ENCODE measurements at places on chromosomes 16 and 17. TPM values are rescaled to one million over a fixed set of nuclear protein-coding genes. Genes with fewer than 3 reads are reported as not detected.
A peak's percentile ranks its signal among the peaks of the same experiment; 100 is the strongest.

PLCD3 gene
- total RNA-seq, result 65.6 TPM

KLHDC4 gene
- 102 TPM for total RNA-seq

OR1D2 gene
- not detected for total RNA-seq

GRCh38 chr16:35404273-35404672 lies 1944.9 kb downstream of the TP53TG3F start:
- no peak overlapping the region for H3K27ac ChIP-seq
- no peaks in the 10 kb centered on the region for H3K36me3 ChIP-seq
- no peak for DNase-seq
- H3K27me3 ChIP-seq, result no peaks in the 10 kb centered on the region

DNA sequence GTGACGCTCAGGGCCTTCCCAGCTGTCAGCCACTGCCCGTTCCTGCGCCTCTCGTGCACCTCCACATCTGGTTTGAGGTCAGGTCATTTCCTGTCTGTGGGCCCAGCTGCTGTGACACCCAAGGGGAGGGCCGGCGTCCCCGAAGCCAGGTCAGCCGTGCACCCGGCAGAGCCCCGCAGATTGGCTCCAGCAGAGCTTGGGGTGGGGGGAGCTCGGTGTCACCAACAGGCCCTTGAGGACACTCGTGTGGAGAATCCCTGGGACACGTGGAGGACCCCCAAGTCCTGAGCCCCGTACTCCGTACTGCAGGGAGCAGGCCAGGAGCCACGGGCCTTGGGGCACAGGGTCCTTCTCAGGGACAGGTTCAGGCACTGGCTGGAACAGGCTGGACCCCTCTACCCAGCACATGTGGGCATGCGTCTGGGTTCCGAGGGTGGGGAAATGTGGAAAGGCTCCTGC lies 4.8 kb downstream of the SPATA2L start:
- H3K27ac ChIP-seq, result peak overlapping the region; percentile 39
- no peaks in the 10 kb centered on the region for H3K27me3 ChIP-seq
- H3K4me3 ChIP-seq, result no peak overlapping the region
- peaks cover 12% of the 10 kb centered on the region for H3K4me1 ChIP-seq
- peaks cover 57% of the 10 kb centered on the region for H3K36me3 ChIP-seq

DNA sequence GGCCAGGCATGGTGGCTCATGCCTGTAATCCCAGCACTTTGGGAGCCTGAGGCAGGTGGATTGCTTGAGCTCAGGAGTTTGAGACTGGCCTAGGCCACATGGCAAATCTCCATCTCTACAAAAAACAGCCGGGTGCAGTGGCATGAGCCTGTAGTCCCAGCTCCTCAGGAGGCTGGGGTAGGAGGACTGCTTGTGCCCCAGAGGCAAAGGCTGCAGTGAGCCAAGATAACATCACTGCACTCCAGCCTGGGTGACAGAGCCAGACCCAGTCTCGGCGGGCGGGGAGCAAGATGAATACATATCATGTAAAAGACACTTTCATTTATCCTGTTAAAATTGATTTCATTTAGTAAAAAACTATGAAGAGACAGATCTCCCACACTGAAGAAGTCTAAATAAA lies 54.6 kb downstream of the CREBBP start:
- H3K4me1 ChIP-seq, result peaks cover 41% of the 10 kb centered on the region
- H3K36me3 ChIP-seq, result no peaks in the 10 kb centered on the region
- H3K27me3 ChIP-seq, result no peaks in the 10 kb centered on the region
- no peak overlapping the region for H3K4me3 ChIP-seq
- DNase-seq, result no peak
- H3K27ac ChIP-seq, result no peak overlapping the region

- no peaks in the 10 kb centered on the region for H3K36me3 ChIP-seq
- H3K27ac ChIP-seq, result peak overlapping the region; percentile 14
Measured at GRCh38 chr17:82281502-82282238, 8.2 kb upstream of the CSNK1D start.

GRCh38 chr16:76386784-76387183 lies 109.6 kb downstream of the CNTNAP4 start:
- no peaks in the 10 kb centered on the region for H3K36me3 ChIP-seq
- no peak overlapping the region for H3K4me3 ChIP-seq
- H3K27me3 ChIP-seq, result no peaks in the 10 kb centered on the region
- no peaks in the 10 kb centered on the region for H3K4me1 ChIP-seq

DNA sequence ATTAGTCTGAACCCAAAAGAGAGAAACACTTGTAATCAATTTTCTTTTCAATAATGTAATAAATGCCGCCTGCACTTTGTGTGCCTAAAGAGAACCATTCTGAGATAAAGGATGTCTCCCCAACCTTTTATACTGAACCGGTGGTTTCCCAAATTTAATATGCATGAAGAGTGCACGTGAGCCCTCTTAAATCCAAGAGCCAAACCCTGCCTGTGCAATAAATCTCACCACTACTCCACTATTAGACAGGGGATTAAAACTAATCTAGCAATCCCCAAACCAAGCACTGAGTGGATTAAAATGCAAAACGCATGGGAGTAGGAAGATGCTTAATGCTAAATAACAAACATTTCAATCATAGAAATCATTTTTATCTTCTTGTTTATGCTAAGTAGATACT lies 351.0 kb upstream of the PSMD7 start:
- DNase-seq, result no peak
- H3K4me3 ChIP-seq, result no peak overlapping the region
- no peaks in the 10 kb centered on the region for H3K4me1 ChIP-seq
- H3K27me3 ChIP-seq, result no peaks in the 10 kb centered on the region
- no peak overlapping the region for H3K27ac ChIP-seq

GRCh38 chr16:5447734-5448133 lies 350.1 kb upstream of the EEF2KMT start:
- H3K4me1 ChIP-seq, result no peaks in the 10 kb centered on the region
- no peak overlapping the region for H3K4me3 ChIP-seq
- no peaks in the 10 kb centered on the region for H3K36me3 ChIP-seq
- DNase-seq, result no peak

- no peaks in the 10 kb centered on the region for H3K27me3 ChIP-seq
- no peak for DNase-seq
- H3K4me3 ChIP-seq, result no peak overlapping the region
- no peaks in the 10 kb centered on the region for H3K36me3 ChIP-seq
Measured at GRCh38 chr17:12445331-12445730, 220.4 kb upstream of the MYOCD start.

DNA sequence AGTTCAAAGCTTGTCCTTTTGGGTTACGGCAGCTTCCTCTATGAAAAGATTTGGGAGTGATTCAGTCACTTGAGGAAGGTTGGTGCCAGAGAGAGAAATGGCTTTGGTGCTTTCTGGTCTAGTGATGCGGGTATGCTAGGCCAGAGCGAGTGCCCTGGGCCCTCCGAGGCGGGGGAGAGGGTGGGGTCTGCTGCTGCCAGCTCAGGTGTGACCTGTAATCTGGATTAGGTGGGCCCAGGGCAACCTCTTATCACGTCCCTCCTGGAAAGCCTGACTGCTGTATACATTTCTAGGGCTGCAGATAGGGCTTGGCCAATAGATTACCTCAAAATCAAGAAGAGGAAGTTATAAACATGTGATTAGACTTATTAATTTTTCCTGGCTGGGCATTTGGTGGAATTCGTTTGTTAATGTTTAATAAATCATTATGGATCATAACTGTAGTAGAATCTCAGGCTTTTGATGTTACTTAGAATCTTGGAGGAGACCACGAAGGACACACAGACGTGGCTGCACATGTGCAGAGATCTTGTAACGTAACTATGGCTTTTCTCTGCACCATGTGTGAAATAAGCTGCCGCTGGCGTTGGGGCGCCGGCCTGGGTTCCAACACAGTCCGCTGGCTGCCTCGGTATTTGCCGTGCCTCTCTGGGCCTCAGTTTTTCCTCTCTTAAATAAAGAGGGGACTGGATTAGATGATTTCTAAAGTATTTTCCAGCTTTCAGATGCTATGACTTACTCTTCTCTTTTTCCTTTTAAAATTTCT lies 1.2 kb downstream of the IRF8 start:
- H3K4me3 ChIP-seq, result peak overlapping the region; percentile 61
- H3K4me1 ChIP-seq, result peaks cover 16% of the 10 kb centered on the region
- no peaks in the 10 kb centered on the region for H3K36me3 ChIP-seq
- no peak for DNase-seq

DNA sequence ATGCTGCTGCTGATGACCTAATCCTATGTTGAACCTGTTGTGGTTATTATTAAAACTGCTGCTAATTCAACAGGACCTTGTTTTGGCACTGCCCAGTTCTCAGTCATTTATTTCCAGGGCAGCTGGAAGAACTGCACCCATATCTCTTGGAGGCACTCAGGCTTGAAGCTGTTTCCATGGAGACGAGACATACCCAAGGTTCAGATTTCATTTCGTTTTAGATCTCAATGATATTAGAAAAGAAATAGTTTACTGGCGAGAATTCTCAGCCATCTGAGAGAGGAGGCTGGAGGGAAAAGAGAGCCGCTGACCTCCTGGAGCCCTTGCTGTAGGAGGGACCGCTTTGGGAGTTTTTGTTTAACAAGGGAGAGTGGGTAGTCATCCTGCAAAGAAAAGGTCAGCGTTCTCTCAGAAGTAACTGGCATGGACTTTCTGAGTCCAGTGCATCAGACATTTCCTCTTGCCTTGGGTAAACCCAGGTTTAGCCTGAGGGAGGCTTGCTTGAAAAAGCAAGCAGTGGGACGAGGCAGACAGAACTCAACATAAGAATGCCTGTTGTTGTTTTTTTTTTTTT lies 75.4 kb downstream of the YPEL2 start:
- H3K27me3 ChIP-seq, result no peaks in the 10 kb centered on the region
- no peaks in the 10 kb centered on the region for H3K4me1 ChIP-seq
- no peak for DNase-seq
- no peak overlapping the region for H3K27ac ChIP-seq
- peaks cover 4% of the 10 kb centered on the region for H3K36me3 ChIP-seq

GRCh38 chr16:31568577-31569359 lies 41.1 kb downstream of the AHSP start:
- H3K36me3 ChIP-seq, result no peaks in the 10 kb centered on the region
- peaks cover 12% of the 10 kb centered on the region for H3K27me3 ChIP-seq
- H3K27ac ChIP-seq, result no peak overlapping the region
- peak; percentile 50 for DNase-seq
- peaks cover 11% of the 10 kb centered on the region for H3K4me1 ChIP-seq
- H3K4me3 ChIP-seq, result peak overlapping the region; percentile 55
